Non-pigmented ciliary epithelial cell (primary cell): ENCODE measurements at places on chromosomes 4 and X.

DNA sequence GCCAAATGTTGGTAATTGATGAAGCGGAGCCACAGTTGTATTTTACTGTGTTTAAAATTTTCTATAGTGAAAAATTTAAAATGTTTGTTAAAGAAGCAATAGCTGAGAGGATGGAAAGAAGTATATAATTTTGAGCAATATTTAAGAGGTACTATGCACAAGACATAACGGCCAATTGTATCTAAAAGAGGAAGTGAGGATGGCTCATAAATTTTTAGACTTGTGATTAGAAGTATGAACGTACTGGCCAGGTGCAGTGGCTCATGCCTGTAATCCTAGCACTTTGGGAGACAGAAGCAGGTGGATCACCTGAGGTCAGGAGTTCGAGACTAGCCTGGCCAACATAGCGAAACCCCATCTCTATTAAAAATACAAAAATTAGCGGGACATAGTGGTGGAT lies 12.7 kb upstream of the HHIP start:
- no peak for DNase-seq

- no peak for DNase-seq
Measured at GRCh38 chrX:71586929-71587328, 8.7 kb downstream of the GCNA start.

- DNase-seq = no peak
Measured at GRCh38 chr4:38785041-38785790, 2.4 kb upstream of the TLR10 start.

DNA sequence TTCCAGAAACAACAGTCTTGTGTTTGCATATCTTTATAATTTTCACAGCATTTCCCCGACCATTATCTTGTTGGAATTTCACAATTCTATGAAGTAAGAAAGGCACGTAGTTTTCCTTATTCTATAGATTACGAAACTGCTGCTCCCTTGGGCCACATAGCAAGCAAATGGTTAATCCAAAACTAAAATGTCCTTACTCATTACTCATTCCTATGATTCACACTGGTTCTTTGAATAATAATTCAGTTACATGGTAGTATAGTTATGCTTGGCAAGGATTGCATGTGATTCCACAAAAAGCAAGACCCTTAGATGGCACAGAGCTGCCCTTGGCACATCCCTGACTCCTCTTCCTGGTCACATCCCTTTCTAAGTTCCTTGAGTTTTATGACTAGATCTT lies 51.2 kb downstream of the OR13H1 start:
- no peak for DNase-seq

GRCh38 chrX:10479508-10479907 lies 140.9 kb downstream of the MID1 start:
- no peak for DNase-seq

DNA sequence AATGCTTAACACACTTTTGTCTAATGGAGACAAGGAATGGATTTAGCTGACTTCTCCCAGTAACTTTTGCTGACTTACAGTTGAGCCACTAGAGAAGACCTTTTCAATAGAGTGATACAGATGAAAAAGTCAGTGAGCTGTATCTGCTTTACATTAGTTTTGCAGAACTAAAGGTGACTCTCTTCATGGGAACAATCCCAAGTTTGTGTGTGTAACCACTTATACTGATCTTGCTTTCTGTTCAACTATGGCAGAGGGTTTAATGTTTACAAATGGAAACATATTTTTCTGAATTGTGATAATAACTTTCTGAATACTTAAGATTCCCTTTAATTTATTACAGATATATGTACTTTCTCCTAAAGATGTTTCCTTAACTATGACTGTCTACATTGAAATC lies 182.6 kb upstream of the PUDP start:
- DNase-seq = no peak

- no peak for DNase-seq
Measured at GRCh38 chrX:70219938-70220764, 14.3 kb upstream of the AWAT1 start.

DNA sequence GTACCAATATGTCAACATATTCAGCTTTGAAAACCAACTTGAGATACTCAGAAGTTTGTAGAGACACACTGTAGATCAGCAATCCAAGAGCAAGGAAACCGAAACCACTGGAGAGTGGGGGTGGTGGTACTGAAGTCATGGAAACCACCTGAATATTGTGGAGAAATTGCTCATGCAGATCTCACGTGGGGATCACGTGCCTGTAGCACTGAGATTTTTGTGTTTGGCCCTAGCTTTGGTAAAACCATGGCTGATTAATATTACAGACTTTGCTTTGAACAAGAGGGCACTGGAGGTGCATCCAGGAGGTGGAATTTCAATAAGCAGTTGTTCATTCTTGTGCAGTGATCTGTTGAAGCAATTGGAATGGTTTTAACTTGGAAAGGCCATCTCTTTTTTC lies 47.2 kb downstream of the GBA3 start:
- no peak for DNase-seq

- no peak for DNase-seq
Measured at GRCh38 chrX:10152086-10152485, 4.7 kb upstream of the CLCN4 start.

GRCh38 chrX:111020283-111020682 lies 75.7 kb upstream of the PAK3 start:
- DNase-seq = no peak
